Sigmoid colon (tissue), 7 donors: ENCODE measurements at places on chromosomes 13 and 19. TPM values are rescaled to one million over a fixed set of nuclear protein-coding genes. Genes with fewer than 3 reads are reported as not detected.

- DNase-seq = no peak
Measured at GRCh38 chr13:41428155-41428554, 29.2 kb upstream of the RGCC start.

GRCh38 chr19:11463391-11463790 is 17.5 kb downstream of the ELAVL3 start:
- no peak for DNase-seq

GRCh38 chr19:48874303-48875135 is 2.3 kb downstream of the PPP1R15A start:
- no peak for DNase-seq

- no peak for DNase-seq
Measured at GRCh38 chr13:37369616-37370015, 229.0 kb downstream of the POSTN start.

DNA sequence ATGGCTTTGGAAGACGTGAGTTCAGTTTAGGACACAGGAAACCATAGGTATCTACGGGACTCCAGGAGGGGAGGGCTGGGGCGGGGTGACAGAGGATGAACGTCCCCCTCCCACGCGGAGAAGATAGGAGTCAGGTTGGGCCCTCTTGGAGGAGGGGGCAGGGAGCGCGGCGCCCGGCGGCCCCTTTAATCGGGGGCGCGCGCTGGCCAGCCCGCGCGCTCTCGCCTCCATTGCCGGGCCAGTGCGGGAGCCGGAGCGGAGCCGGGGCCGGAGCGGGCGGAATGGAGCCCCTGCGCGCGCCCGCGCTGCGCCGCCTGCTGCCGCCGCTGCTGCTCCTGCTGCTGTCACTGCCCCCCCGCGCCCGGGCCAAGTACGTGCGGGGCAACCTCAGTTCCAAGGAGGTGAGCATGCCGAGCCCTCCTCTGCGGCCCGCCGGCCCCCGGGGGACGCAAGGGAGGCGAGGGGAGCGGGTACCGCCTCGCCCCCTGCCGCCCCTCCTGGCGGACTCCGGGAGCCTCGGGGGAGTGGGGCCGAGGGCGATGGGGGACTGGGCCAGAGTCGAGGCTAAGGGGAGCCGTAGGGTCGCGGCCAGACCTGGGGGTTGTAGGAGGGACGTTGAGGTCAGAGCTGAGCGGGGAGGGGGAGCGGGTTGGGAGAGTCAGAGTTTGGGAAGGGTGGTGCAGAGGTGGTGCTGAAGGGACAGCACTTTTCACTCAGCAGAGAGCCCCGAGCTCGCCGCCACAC is at the start of gene TMEM145:
TSS of gene TMEM145 (plus strand) at position 214 of the 744 bp plus-strand sequence. CDS start at position 282, 68 bp downstream.
- no peak for DNase-seq

DNA sequence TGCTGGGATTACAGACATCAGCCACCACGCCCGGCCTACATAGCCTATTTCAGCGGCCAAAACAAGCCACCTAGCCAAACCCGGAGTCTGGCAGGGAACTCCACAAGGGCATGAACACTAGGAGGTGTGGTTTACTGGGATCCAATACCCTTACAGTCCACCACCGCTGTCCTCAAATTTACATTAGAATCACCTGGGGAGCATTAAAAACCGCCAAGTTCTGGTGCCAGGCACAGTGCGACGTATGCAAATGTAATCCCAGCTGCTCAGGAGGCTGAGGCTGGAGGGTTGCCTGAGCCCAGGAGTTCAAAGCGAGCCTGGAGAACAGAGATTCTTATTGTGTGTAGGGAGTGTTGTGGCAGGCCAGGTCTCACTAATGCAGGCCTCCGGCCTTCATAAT is 4.2 kb upstream of the AP1M1 start:
- no peak for DNase-seq

DNA sequence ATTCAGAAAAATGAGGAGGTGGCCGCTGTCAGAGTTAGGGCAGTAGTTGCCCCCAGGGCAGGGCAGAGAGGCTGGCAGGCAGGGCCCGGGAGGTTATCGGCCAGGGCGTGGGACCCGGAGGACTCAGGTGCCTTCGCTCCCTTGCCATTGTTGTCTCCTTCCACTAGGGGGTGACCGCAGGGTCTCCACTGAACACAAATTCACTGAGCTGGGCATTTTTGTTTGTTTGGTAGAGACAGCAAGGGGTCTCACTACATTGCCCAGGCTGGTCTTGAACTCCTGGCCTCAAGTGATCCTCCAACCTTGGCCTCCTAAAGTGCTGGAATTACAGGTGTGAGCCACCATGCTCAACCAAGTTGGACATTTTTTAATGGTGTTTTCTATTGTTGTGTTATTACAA is 25.1 kb downstream of the CARS2 start:
- no peak for DNase-seq

GRCh38 chr13:101763191-101763590 is 310.7 kb downstream of the ITGBL1 start:
- no peak for DNase-seq

DNA sequence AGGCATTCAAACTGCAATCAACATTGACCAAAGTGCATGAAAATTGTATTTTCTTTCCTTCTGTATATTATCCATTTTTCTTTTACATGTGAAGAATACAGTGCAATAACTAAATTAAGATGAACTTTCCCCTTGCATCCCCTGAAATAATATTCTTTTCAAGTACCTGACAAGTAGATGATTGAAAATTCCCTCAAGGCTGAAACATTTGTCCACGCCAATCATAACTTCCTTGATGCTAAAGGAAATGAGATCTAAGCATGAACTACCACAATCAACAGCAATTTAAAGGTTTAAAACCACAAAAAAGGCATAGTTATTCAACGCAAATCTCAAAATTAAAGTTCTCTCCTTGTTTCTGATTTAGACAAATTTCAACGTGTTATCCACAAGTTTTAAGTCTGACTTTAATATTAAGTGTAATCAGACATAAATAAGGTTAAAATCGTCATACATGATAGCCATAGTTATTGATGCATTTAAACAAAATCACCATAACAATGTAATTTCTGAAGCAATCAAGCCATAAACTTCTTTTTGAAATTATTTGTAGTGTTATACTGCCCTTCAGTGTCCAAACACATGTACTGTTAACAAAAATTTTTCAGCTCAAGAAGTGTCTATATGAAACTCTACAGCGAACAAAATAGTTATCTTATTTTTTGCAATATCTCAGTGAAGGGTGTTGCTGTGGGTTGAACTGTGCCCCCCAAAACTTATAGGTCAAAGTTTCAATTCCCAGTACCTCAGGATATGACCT is 169.5 kb downstream of the DCLK1 start:
- no peak for DNase-seq

- no peak for DNase-seq
Measured at GRCh38 chr13:76684336-76684735, 201.9 kb downstream of the KCTD12 start.

DNA sequence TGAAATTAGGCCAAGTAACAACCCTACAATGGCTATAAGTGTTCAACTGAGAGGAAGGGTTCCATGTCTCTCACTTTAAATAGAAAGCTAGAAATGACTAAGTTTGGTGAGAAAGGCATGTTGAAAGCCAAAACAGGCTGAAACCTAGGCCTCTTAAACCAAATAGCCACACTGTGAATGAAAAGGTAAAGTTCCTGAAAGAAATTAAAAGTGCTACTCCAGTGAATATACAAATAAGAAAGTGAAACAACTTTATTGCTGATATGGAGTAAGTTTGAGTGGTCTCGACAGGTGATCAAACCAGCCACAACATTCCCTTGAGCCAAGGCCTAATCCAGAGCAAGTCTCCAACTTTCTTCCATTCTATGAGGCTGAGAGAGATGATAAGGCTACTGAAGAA is 209.6 kb downstream of the KLF12 start:
- no peak for DNase-seq

DNA sequence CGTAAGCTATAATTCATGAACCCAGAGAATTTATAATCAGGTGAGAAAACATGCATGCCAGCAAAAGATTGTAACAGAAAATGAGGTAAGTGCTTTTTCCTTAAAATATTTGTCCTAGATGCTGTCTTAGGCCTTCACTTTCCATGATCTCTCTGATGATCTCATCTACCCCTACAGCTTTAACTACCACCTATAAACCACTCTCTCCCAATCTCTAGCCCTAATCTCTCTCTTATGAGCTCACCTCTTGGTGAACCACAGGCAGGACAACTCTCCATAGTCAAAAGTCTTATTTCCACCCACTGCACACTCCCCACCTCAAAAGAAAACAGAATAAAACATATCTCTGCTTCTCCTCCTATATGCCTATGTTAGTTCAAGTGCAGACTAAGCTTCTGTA is 137.1 kb downstream of the SLC7A1 start:
- DNase-seq = no peak

- DNase-seq = peak; percentile 36
Measured at GRCh38 chr13:111401151-111401550, 80.7 kb downstream of the TEX29 start.

- no peak for DNase-seq
Measured at GRCh38 chr13:77714119-77714755, 16.8 kb downstream of the SLAIN1 start.

DNA sequence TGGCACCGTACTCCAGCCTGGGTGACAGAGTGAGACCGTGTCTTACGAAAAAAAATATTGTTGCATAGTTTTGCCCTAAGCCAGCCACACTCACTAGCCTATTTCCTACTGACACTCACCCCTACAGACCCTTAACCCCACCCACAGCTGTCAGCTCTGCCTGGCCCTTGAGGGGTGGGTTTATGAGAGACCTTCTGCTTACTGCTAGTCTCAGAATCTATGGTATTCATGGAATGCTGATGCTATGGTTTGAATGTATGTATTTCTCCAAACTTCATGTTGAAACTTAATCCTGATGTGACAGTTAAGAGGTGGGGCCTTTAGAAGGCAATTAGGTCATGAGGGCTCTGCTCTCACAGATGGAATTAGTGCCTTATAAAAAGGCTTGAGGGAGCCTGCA is 79.2 kb upstream of the LRCH1 start:
- DNase-seq = no peak

DNA sequence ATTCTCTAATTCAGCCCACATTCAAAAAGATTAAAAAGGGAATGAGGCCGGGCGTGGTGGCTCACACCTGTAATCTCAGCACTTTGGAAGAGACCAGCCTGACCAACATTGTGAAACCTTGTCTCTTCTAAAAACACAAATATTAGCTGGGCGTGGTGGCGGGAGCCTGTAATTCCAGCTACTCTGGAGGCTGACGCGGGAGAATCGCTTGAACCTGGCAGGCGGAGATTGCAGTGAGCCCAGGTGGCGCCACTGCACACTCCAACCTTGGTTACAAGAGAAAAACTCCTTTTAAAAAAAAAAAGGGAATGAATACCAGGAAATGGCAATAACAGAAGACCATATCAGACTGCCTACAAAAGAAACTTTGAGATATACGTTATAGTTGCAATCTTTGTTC is 1244.5 kb downstream of the PCDH9 start:
- DNase-seq = no peak

- DNase-seq = no peak
Measured at GRCh38 chr13:49993666-49994065, 3.2 kb upstream of the TRIM13 start.

DNA sequence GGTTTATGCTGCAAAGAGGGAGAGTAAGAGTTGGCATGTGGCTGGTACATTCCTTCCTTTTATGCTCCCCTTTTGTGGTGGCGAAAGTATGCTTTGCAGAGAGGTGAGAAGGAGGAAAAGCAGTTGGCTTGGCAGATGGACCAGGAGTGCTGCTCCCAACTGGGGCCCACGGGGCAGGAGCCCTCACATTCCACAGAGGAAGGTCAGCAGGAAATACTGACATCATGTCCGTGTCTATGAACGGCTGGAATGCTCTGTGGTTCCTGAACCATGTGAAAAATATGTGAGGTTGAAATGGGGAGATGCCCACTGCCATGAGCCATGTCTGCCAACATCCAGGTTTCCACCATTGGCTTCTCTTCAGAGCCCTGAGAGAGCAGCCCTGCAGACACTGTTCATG is 33.3 kb upstream of the GAS6 start:
- no peak for DNase-seq

- no peak for DNase-seq
Measured at GRCh38 chr19:30028118-30028991, 86.3 kb downstream of the URI1 start.

DNA sequence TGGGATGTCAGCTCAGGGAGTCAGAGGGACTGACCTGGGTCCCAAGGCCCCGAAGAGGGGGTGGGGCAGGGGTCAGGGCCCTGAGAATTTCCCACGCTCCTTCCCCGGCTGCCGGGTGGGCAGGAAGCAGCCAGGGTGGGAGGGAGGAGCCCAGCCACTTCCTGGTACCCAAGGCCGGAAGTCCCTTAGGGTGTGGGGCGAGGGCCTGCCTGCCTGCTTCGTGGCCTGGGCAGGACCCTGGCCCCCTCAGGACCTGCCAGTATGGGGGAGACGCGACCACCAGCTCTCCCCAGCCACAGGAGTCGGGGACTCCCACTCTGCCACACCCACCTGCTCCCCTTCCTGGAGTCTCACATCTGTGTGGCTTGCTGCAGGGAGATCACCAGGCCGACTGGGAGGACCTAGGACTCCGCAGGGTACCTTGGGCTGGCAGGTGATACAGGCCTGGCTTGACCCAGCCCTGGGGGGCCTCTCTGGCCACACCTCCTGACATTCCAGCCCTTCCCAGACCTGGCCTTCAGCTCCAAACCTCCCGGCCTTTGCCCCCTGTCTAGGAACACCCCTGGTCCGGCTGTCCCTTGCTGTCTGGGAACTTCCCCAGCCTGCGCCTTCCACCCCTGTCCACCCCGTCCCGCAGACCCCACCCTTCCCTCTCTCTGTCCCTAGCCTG is 9.8 kb upstream of the CIRBP start:
- DNase-seq = peak; percentile 80

GRCh38 chr19:368630-369024 is 24.0 kb upstream of the MIER2 start:
- DNase-seq = no peak

DNA sequence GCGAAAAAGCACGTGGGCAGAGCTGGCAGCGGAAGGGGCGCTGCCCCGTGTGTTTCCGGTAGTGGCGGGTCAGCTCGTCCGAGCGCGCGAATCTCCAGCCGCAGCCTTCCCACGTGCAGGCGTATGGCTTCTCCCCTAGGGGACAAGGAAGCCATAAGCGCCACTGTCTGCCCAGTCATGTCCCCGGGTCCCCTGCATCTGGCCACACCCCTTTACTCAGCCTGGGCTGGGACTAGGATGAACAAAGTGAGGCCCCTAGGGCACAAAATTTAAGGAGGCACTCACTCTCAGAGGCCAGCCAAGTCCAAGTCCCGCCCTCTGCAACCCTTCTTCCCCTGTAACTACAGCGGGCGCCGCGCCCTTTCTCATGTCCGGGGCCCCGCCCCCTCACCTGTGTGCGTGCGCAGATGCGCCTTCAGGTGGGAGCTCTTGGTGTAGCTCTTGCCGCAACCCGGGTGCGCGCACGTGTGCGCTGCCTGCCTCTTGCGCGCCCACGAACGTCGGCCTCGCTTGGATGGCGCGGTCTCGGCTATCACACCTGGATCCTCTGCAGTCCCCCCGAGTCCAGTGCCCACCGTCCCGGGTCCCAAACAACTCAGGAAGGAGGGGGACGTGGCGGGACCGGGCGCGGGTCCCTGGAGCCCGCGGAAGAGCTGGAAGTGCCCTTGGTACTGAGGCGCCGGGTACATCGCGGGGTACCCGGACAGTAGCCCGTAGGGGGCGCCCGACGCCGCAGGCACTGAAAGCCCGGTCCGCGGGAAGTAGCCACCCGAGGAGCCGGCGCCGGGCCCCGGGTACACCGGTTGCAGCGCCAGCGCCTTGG is 1.9 kb downstream of the KLF1 start:
- DNase-seq = peak; percentile 85

ZNF700 gene
- 5.8 TPM for polyA plus RNA-seq

ATXN8OS gene
- not detected for polyA plus RNA-seq

PRR12 gene
- polyA plus RNA-seq = 3.0 TPM

SACS gene
- 0.60 TPM for polyA plus RNA-seq

LILRA1 gene
- not detected for polyA plus RNA-seq
